ENCODE measurements at places on chromosomes 2 and 18. TPM values are rescaled to one million over a fixed set of nuclear protein-coding genes. Genes with fewer than 3 reads are reported as not detected.

Gene SCG2
- 4.1 TPM for polyA plus RNA-seq

Gene COL6A3
- polyA plus RNA-seq, result 54.5 TPM

Gene TUBB8B
- not detected for polyA plus RNA-seq

Gene LIMS2
- 188 TPM for polyA plus RNA-seq

Gene HOXD9
- not detected for polyA plus RNA-seq

Gene IL1R1
- polyA plus RNA-seq, result 49.6 TPM

Gene THSD7B
- 0.25 TPM for polyA plus RNA-seq

Gene TEX261
- 26.8 TPM for polyA plus RNA-seq

Gene OTX1
- polyA plus RNA-seq, result not detected

Gene CPO
- not detected for polyA plus RNA-seq

Gene SLC40A1
- 110 TPM for polyA plus RNA-seq

Gene C1QL2
- not detected for polyA plus RNA-seq

Gene MITD1
- 23.4 TPM for polyA plus RNA-seq

Gene CAVIN2
- 3.0 TPM for polyA plus RNA-seq
